ENCODE measurements at places on chromosomes 16 and 17.

DNA sequence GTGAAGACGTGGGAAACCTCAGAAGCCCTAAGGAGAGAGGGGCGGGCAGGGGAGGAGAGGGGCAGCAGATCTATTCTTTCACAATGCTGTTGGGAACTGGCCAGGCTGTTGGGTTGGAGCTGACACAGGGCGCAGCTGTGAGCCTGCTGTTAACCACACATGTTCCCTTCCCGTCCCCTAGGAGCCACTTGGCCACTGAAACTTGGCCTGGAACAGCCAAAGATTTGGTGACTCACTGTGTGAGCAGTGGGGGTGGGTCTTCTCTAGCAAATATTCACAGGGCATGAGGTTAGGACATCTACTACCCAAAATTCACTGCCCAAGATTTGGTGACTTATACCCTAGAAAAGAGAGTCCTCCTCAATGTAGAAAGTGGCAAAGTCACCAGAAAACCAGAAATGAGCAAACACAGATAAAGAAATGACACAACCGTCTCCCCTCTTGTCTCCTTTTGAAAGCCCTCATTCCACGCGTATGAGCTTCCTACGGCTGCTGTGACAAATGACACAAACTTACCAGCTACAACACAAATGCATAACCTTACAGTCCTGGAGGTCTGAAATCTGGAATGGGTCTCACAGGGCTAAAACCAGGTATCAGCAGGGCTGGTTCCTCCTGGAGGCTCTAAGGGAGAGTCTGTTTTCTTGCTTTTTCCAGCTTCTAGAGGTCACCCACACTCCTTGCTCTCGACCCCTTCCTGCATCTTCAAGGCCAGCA is 6.3 kb downstream of the TBC1D16 start:
- DNase-seq, result no peak

DNA sequence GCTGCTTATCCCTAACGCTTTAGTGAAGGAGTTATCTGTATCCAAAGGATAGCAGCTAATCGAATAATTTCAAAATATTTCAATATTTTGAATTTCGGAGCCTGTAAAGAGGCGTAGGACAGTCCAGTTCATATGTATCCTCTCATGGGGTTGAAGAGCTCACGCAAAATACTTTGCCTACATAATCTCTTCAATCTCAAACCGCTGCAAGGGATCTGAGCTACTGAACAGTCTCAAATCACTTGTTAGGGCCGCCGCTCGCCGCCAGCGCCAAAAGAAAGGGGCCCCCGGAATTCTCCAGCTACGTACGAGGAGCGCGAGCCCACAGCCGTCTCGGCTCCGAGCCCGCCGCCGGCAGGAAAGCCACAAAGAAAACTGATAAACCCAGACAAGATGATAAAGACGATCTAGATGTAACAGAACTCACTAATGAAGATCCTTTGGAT is 601 bp upstream of the RFWD3 start:
- no peak for DNase-seq

GRCh38 chr17:30824002-30824355 is 513 bp downstream of the CRLF3 start:
- DNase-seq, result no peak

GRCh38 chr17:57419940-57420550 is 163.7 kb downstream of the MSI2 start:
- DNase-seq, result no peak

- no peak for DNase-seq
Measured at GRCh38 chr16:9907752-9908151, 274.5 kb downstream of the GRIN2A start.

GRCh38 chr16:3252967-3253366 is 3.5 kb downstream of the MEFV start:
- no peak for DNase-seq

DNA sequence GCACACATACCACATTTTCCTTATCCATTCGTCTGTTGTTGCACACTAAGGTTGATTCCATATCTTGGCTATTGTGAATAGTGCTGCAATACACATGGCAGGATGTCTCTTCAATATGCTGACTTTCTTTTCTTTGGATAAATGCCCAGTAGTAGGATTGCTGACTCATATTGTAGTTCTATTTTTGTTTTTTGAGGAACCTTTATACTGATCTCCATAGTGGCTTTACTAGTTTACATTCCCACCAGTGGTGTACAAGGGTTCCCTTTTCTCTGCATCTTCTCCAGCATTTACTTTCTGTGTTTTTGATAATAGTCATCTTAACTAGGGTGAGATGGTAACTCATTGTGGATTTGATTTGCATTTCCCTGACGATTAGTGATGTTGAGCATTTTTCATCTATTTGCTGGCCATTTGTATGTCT is 118.1 kb downstream of the STXBP4 start:
- no peak for DNase-seq

GRCh38 chr17:50621574-50622031 is 13.1 kb upstream of the ABCC3 start:
- DNase-seq, result no peak

DNA sequence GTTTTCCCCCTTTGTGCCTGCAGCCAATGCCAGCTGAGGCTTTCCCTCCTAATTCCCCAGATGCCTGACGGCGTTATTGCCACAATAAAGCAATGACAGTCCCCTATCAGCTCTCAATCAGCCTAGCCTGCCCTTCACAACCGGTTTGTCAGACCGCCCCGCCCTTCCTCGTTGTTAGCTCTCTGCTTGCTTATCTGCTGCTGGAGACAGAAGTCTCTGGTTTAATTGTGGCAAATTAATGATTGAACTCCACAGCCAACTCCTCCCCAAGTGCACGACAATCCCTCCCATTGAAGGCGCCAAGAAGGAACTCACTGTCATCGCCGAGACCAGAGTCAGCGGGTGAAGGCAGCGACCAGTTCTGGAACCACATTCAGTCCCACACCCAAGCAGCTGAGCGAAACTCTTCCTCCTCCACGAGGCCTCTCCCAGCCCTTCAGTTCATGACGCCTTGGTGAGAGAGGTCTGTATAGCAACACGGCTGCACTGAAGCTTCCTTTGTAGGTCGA is 474.4 kb downstream of the SLC39A11 start:
- no peak for DNase-seq

DNA sequence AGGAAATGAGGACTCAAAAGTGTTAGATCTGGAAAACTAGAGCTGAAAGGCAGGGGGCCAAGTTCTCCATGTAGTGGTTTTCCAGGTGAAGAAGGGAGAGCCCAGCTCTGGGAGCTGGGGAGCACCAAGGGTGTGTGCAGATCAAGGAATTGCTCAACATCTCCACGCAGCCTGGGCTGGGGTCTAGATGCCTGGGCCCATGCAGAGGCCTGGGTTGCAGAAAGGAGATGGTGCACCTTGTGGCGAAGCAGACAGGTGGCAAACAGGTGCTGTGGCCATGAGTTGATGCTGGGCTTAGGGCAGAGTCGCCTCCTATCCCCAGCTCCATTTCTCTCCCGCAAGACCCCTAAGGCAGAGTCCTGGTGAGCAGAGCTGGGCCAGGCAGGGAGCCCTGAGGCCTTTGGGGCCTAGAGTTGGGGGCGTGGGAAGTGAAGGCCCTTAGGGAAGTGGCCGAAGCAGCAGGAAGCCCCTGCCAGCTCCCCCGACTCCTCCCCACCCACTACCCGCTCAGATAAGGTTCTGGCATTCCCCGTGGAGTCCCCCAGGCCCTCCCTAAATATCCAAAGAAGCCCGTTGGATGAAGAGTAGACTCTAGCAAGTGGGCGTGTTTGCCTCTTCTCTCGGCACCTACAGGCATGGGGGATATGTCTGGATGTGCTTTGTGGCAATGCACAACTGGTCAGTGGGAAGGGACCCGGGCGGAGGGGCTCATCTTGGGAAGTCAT is 777 bp downstream of the FOXN1 start:
- DNase-seq, result no peak

DNA sequence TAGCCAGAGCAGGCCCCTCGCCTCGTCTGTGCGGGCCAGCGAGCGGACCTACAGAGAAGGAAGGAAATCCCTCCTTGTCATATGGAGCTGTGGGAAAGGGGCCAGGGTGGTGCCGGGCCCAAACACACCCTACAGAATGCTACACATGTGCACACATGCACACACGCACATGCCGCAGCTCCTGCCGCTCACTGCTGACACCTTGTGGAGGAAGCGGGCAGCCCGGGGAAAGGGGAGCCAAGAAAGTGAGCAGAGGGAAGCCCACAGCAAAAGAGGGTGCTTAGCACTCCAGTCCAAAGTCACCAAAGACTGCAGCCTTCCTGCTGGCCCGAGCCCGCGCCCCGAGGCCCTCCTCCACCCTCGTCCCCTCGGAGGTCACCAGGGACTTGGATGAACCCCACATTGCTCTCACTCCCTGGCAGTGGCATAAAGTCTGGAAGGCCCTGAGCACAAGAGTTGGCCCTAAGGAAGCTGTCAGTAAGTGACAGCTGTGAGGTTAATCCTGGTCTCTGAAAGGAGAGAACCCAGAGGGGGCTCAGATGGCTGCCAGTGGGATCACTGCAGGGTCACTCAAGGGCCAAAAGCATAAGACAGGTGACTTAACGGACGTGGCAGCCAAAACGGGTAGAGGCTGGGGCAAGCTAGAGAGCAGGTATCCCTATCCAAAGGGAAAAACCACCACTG is 68.2 kb downstream of the MYO18A start:
- peak; percentile 33 for DNase-seq

- DNase-seq, result no peak
Measured at GRCh38 chr17:3213587-3213986, 6.1 kb downstream of the OR1A1 start.

GRCh38 chr16:11333010-11333409 is 12.2 kb upstream of the RMI2 start:
- no peak for DNase-seq

DNA sequence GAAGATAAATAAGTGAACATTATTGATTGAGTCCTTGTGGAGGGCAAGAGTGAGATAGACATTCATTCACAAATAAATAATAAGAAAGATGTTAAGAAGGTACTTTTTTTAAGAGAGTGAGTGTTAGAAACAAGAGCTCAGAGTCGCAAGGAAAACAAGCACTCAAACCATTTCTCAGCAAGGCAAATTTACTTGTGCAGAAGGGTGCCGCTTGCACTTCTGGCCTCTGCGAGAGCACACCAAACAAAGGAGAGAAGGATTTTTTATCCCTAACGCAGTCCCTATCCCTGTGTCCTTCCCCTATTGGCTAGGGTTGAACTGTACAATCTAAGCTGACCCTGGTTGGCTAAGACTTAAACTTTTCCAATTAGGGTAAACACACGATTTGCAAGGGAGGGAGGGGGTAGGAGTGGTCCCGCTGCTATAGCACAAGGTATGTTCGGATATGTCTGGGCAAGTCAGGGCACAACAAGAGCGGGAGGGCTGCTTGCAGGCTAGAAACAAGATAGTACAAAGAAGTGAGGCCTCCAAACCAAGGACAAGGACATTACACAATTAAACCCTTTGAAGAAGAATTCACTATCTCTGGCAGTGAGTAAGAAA is 156.2 kb downstream of the PPM1E start:
- no peak for DNase-seq

DNA sequence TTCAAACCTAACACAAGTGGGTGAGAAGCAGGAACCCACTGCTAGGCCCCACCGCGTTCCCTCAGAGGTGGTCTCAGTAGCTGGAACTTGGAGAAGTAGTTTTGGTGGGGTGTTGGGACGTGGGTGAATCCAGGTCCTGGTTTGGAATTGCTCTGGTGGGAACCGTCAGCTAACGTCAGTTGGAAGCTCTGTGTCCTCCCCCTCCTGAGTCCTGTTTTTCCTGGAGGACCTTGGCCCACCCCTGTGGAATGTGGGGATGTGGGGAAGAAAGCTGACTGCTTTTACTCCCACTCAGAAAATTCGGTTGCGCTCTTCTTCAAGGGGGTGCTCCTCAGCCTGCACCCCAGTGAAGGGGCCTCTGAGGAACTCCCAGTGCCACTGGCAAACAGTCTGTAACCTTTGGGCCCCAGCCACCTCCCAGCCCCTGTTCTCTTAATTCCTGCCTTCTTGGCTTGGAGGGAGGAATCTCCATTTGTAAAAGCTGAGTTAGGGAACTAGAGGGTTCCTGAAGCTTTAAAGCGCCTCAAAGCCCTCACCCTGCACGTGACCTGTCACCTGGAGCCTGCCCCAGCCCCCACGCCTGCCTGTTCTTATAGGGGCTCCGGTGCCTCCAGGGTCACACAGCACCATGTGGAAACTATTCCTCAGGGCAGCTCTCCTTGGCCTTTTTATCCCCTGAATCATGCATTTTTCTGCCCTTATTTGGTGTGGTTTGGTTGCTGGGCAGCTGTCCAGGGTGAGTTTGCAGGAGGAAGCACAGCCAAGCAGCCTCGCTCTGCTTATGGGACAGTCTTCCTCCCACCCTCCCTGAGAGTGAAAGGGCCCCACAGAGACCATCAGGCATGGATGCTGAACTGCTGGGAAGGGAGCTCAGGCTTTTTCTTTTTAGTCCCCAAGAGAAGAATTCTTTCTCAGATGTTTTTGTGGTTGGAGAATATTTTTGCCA is 16.2 kb upstream of the NAGLU start:
- no peak for DNase-seq

- DNase-seq, result no peak
Measured at GRCh38 chr17:76781056-76781982, 43.4 kb downstream of the MFSD11 start.

DNA sequence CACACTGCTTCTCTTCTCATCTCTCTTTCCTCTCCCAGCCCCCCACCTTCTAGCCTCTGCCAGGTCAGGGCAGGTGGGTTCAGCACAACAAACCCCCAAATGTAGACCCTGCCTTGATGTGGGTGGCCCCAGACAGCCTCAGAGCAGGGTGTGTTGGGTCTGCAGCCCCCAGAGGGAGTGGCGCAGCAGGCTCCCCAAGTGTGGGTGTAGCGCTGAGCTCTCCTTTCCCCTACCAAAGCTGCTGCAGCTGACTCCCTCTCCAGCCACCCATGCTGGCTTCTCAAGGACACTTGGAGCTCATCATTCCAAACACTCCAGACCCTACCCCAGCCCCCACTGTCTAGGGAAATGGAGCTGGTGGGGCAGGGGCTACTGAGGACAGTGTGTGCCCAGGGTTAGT is 27.3 kb downstream of the NLRC3 start:
- no peak for DNase-seq

DNA sequence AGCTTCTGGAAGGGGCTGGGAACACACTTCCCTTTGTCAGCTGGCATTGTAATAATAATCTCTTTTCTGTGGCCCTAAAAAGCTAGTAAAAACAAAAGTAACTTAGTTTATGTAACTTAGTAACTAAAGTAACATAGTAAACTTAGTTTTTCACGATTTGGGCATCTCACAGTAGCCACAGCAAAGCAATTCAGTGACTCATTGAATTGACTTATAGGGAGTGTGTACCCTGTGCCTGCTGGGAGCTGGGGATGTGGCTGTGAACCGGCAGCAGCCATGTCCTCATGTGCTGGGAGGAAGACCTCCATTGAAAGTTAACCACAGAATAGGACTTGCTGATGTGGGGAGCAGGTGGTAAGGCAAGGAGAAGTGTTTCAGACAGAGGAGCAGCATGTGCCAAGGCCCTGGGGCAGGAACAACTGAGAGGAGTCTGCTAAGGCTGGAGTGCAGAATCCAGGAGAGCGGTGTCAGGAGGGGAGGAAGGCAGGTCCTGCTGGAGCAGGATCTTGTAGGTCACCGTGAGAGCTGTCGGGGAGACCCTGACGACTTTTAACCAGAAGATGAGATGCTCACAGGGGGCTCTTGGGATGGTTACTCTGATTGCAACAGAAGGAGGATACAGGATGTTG is 112.8 kb downstream of the PLCG2 start:
- DNase-seq, result no peak

GRCh38 chr17:32870969-32871368 is 6.0 kb downstream of the MYO1D start:
- DNase-seq, result no peak

GRCh38 chr17:61309362-61310256 is 90.0 kb upstream of the TBX2 start:
- no peak for DNase-seq

GRCh38 chr17:79609049-79609589 is 1.7 kb downstream of the RBFOX3 start:
- DNase-seq, result no peak

- DNase-seq, result no peak
Measured at GRCh38 chr16:82715160-82715559, 88.4 kb downstream of the CDH13 start.

GRCh38 chr17:1398931-1399678 is 917 bp downstream of the YWHAE start:
- DNase-seq, result no peak
